ENCODE measurements at places on chromosomes 2 and 18.

- no peak for DNase-seq
Measured at GRCh38 chr18:13433685-13434084, 215.1 kb downstream of the LDLRAD4 start.

DNA sequence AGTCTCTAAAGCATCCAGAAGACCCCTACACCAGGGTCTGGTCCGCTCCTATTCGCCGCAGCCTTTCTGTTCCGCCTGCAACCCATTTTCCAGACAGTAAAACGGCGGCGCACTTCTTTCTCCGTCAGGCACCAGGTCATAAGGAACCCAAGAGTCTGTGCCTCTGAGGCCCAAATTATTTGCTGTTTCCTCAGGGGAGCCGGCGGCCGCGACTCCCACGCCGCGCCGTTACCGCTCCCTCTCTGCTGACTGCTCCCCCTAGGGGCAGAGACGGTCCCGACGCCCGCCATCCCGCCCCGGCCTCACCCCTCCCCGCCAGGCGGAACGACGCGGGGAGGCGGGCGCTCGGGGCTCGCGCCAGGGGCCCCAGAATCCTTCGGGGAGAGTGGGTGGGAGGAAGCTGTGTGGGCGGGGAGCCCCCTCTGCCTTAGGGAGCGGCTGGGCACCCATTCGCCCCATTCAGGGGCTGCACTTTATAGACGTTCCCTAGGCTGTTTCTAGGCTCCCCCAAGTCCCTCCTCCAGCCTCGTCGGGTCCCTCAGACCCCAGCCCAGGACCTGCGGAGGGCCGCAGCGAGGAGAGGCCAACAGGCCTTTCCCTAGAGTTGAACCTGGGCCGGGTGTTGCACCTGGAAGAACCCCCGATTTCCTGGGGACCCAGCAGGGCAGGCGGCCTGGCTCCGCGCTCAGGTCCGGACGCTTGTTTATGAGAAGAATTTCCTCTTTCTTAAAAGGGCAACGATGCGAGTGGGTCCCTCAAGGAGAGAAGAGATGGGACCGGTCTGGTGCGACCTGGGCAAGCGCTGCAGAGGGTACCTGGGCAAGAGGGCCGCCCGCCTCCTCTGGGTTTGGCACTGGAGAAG lies 3.6 kb upstream of the CTDSP1 start:
- DNase-seq: peak; percentile 91

DNA sequence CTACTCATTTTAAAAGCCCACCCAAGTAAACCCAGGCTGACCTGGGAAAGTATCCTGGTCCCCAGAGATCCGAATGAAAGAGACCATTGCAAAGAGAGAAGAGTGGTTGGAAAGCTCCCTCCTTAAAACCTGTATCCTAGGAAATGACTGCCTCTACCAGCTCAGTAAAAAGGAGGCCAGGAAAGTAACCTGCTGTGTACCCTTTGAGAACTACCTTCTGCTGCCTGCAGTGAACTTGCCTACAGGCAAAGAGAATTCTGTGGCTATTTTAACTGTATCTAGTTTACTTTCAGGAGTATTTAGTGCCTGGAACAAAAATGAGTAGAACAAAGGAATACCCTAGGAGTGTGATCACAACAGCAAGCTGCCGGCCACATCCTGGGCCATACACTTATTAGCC lies 641.7 kb upstream of the NRXN1 start:
- DNase-seq: no peak

- DNase-seq: no peak
Measured at GRCh38 chr18:26637324-26637723, 89.0 kb upstream of the KCTD1 start.

DNA sequence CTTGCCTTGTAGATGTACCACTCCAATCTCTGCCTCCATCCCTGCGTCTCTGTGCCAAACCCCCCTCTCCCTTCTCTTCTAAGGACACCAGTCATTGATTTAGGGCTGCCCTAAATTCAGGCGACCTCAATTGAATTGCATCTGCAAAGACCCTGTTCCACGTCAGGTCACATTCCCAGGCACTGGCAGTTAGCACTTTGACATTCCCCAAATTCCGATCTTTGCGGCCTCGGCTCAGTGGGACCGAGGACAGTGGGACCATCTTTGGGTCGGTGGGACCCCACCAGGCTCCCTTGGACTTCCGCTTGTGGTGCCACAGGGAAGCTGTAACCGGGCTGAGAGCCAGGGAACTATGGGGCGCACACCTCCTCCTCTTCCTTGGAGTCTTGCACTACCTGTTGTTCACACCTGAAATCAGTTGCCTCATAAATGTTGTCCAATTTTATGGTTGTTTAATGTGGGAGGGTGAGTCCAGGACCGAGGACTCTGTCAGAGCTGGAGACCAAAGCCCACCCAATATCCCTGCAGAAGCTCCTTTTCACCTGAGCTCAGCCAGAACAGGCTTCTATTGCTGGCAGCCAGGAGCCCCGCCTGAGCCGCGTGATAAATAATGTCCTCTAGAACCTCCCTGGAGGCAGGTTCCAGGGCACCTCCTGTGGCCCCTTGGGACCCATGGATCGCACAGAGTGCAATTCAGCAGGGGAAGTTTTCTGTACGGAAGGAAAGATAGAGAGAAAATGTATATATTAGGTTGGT lies 271.6 kb downstream of the EIPR1 start:
- DNase-seq: no peak

GRCh38 chr2:169729274-169729605 lies 4.4 kb upstream of the KLHL23 start:
- DNase-seq: no peak

DNA sequence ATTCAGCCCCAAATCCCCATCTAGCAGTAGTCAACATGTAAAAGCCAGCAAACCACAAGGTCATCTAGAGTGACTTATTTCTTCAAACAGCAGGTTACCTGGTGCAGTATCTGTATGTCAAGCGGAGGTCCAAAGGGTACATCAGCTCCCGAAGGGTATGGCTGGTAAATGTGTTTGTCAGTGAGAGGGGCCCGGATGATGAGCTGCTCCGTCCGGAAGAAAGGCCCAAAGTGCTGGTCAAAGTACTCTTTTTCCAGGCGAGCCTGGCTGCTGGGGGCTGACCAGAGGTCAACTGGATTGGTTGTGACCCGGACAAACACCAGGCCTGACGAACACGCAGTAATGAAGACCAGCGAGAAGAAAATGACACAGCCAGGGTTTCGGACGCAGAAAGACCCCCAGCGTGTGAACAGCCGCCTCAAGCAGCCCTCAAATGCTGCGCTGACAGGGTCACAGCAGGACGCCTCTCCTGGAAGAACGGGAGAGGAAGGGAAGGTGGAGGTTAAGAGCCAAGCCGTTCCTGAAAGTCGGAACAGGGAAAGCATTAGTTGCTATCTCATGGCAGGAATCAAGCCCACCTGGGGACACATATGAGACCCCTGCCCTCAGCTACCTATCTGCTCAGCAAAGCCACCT lies 30.0 kb downstream of the NPC1 start:
- no peak for DNase-seq

- DNase-seq: no peak
Measured at GRCh38 chr2:223618172-223619035, 16.2 kb upstream of the SCG2 start.

DNA sequence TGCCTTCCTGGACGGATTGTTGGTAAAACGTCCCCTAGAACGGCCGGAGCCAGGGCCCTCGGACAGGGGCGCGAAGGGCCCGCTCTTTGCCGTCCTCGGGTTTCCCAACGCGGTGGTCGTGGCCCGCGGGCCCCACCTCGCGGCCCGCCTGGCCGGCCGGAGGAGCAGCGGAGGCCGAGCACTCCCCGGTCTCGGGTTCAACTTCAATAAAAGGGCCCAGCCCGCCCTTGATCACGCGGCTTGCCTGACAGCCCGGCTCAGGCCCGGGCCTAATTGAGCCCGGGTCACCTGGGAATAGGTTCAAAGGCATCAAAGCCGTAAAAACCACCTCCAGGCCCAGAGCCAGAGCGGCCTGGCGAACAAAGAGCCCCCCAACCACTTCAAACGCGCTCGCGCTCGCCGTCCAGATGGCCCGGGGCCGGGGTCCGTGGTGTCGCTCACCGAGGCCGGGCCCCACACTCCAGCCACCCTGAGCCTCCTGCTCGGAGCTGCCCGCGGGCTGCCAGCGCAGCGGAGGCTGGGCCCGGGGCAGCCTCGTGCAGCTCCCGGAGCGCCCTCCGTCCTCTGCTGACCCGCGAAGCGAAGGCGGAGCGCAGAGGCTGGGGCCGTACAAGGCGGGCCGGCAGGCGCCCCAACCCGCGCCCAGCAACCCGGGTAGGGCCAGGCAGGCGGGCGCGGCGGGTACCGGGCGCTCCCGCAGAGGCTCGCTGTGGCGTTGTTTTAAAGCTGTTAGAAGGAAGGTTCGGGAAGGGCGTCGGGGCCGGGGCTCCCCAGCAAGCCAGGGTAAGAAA lies 1.1 kb upstream of the TWIST2 start:
- DNase-seq: no peak

- no peak for DNase-seq
Measured at GRCh38 chr2:55947752-55948151, 24.2 kb upstream of the EFEMP1 start.

- DNase-seq: no peak
Measured at GRCh38 chr2:36469710-36470109, 114.1 kb downstream of the CRIM1 start.

GRCh38 chr2:39772086-39772811 lies 6.8 kb downstream of the THUMPD2 start:
- no peak for DNase-seq

DNA sequence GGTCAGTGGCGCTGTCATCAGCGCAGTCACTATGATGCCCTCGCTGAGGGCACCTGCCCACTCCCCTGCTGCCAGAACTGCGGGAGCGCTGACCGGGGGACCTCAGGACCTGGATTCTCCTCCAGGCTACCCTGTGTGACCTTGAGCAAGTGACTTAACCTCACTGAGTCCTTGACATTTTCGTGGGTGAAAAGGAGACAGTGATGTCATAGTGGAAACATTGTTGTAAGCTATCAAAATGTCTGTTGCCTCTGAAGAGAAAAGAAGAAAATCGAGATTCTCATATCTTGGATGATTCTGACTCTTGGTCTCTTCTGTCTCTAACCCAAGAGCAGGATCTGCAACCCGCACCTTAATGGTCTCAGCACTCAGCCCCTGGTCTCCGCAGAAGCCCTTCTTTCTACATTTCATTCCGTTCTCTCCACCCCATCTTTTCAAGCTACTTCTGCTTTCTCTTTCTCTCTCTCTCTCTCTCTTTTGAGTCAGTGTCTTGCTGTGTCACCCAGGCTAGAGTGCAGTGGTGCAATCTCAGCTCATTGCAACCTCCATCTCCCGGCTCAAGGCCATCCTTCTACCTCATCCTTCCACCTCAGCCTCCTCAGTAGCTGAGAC lies 978 bp upstream of the TUBA4A start:
- DNase-seq: no peak

- no peak for DNase-seq
Measured at GRCh38 chr18:28032177-28032576, 144.8 kb downstream of the CDH2 start.

DNA sequence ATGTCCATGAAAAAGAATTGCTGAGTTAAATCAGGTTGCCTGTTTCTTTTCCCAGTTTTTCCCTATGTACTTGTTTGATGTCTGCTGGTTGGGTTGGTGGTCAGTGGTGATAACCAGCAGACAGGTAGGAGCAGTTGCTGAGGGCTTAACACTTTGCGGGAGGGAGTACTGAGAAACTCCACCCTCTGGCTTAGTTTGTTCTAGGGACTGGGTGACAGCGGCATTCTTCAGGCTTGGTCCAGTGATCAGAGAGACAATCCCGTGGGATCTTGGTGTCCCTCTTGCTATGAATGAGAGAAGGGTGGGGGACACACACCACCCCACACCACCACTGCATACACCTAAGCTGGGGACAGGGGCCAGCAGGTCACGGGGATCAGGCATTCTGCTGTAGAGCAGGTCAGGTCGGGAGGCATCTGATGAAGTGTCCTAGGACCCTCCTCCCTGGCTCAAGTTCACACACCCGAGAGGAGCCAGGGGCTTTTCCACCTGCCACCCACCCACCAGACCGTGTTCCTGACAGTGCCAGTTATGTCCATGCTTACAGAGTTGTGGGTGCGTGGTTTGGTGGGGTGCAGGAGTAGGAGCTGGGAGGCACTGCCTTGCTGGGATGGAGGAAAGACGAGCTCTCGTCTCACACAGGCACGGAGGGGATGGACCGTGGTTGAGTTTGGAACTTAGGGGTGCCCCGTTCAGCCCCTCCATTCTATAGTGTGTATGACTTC lies 21.3 kb upstream of the ALLC start:
- no peak for DNase-seq

DNA sequence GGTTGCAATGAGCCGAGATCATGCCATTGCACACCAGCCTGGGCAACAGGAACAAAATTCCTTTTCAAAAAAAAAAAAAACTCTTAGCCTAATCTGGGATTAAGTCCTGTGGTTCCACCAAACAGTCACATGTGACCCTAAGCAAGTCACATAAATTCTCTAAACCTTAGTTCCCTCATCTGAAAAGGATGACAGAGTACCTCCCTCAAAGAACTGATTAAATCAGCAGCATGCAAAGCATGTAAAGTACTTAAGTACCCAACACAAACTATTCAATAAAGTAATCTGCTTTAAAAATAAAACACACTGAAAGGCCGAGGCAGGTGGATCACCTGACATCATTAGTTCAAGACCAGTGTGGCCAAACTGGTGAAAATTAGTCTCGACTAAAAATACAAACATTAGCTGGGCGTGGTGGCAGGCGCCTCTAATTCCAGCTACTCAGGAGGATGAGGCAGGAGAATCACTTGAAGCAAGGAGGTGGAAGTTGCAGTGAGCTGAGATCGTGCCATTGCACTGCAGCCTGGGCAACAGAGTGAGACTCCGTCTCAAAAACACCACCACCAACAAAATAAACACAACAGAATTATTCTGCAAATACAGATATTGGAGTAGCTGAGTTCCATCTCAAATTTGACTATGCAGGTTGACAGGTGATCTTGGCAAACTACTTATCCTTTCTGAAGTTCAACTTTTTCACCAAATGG lies 7.0 kb downstream of the USP34 start:
- no peak for DNase-seq

DNA sequence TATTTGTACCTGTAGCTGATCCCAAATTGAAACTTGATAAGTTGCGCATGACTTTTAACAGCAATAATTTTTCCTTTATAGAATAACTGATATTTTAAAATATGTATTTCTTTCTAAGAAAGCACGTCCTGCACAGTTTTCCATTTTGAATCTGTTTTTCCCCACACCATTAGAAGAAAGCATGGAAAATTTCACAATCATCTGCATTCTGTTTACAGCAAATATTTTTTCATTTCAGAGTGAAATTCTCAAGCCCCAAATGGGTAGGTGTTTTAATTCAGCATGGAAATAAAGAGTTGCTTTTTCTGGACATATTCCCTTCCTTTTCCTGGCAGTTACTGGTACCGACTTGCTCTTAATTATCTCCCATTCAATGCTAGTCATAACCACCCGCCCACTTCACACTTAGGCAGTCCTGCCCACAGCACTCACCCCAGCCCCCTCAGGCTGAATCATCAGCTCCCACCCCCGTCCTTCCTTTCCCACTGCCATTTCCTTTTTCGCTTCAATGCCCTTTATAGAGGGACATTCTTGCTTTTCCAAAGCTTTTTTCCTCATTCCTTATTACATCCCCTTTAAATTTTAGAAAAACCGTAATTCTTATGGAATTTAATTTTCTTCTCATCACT lies 89.2 kb upstream of the GLS start:
- no peak for DNase-seq

Data from stimulated activated CD4-positive, alpha-beta T cell treated with anti-CD3 and anti-CD28 coated beads, Interleukin-15, amount 100 ng/mL, for 1 hour (primary cell).